ENCODE measurements at places on chromosomes 13 and 19.

- no peak for DNase-seq
- no peaks in the 10 kb centered on the region for H3K27me3 ChIP-seq
- no peaks in the 10 kb centered on the region for H3K36me3 ChIP-seq
- no peak overlapping the region for H3K27ac ChIP-seq
Measured at GRCh38 chr19:52670046-52670445, 31.9 kb upstream of the ZNF83 start.

DNA sequence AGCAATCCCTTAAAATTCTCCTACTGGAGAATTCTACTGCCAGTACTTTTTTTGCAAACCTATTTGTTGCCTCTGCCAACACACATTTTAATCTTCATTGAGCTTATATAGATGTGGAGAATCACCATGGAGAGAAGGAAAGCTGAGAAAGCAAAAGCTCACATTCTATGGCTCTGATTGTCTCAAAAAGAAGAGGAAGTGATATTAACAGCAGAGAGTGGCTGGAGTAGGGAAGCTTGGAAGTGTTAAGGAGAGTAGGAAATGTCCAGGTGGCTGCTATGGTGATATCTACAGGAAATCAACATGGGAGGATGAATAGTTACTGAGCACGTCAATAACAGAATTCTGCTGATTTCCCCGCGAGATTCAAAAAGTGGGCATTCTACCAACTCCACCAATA, 78.8 kb upstream of the TDRD3 start:
- H3K27me3 ChIP-seq, result no peaks in the 10 kb centered on the region
- H3K36me3 ChIP-seq, result no peaks in the 10 kb centered on the region
- no peak overlapping the region for H3K4me3 ChIP-seq
- no peaks in the 10 kb centered on the region for H3K4me1 ChIP-seq

DNA sequence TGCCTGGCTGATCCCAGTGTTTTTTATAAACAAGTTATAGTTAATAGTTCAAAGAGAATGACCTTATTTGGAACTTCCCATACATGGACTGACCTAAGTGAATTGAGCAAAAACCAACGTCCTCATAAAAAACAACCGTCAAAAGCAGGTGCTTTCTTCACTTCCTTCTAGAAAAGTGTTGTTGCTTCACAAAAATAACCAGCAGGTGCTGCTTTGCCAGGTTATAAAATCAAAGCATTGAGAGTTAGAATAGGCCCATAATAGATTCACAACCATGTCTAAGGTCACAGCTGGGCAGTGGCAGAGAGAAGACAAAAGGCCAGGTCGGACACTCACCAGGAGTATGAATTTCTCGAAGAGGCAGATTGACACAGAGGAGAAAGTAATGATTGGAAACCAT, 9.5 kb downstream of the RUBCNL start:
- H3K4me1 ChIP-seq, result peaks cover 51% of the 10 kb centered on the region
- H3K27ac ChIP-seq, result peak overlapping the region; percentile 70
- H3K4me3 ChIP-seq, result no peak overlapping the region
- H3K27me3 ChIP-seq, result no peaks in the 10 kb centered on the region

- H3K27ac ChIP-seq, result peak overlapping the region; percentile 38
- no peaks in the 10 kb centered on the region for H3K27me3 ChIP-seq
- peaks cover 55% of the 10 kb centered on the region for H3K4me1 ChIP-seq
Measured at GRCh38 chr13:113216254-113217048, 7.0 kb downstream of the CUL4A start.

- peaks cover 9% of the 10 kb centered on the region for H3K4me1 ChIP-seq
- no peaks in the 10 kb centered on the region for H3K36me3 ChIP-seq
- no peak overlapping the region for H3K27ac ChIP-seq
- no peak overlapping the region for H3K4me3 ChIP-seq
Measured at GRCh38 chr13:42109957-42110356, 61.5 kb downstream of the DGKH start.

DNA sequence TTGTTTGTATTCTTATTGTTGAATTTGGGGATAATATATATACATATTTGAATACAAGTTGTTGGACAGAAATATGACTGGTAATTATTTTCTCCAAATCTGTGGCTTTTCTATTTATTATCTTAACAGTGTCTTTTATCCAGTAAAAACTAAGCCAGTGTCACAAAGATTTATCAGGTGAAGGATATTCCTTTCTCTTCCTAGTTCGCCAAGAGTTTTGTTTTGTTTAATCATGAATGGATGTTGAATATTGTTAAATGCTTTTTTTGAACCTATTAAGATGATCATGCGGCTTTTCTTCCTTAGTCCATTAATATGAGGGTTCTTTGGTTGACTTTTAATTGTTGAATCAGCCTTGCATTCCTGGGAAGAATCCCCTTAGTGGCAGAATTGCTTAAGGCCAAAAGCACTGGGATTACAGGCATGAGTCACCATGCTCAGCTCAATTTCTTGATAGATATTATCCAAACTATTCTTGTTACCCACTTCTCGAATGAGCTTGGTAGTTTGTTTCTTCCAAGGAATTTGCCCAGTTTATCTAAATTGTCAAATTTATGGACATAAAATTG, 53.3 kb downstream of the TEX26 start:
- H3K4me3 ChIP-seq, result no peak overlapping the region
- no peak overlapping the region for H3K27ac ChIP-seq
- H3K27me3 ChIP-seq, result no peaks in the 10 kb centered on the region
- H3K36me3 ChIP-seq, result no peaks in the 10 kb centered on the region

DNA sequence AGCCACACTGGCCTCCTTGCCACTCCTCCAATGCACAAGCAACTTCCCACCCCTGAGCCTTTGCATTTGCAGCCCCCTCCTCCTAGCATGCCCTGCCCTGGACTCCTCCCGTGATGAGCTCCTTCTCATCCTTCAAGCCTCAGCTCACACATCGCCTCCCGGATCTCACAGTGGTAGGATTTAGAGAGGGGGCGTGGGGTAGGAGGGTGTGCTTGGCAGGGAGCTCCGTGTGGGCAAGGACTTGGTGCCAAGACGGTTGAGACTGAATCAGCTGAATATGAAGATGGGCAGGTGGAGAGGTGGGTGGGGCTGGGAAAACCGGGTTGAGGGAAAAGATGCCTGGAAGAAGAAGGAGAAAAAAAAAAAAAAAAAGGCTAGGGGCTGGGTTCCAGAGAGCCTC, 48.4 kb upstream of the ZNRF4 start:
- no peak overlapping the region for H3K27ac ChIP-seq
- H3K4me1 ChIP-seq, result no peaks in the 10 kb centered on the region
- DNase-seq, result no peak
- H3K27me3 ChIP-seq, result peaks cover 32% of the 10 kb centered on the region

DNA sequence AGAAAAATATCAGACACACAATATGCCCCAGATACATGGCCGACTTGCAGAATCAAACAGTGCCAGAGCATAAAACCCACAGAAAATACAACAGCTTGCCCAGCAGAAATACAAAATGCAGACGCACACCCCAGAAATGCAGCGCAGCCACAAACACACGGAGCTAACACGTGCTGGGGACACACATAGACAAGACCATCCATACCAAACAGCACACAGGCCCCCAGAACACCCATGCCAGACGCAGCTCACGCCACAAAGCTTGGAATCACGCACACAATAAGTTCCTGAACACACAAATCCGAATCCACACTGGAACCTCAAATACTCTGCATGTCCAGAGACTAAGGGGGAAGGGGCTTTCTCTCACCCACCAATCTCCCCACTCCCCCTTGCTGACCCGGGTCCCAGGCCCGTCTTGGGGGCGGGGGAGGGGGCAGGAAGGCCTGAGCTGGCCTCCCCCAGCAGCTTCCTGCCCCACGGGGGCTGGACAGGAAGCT, 17.2 kb downstream of the CCDC97 start:
- H3K4me1 ChIP-seq, result peaks cover 91% of the 10 kb centered on the region
- H3K4me3 ChIP-seq, result peak overlapping the region; percentile 36
- DNase-seq, result no peak

DNA sequence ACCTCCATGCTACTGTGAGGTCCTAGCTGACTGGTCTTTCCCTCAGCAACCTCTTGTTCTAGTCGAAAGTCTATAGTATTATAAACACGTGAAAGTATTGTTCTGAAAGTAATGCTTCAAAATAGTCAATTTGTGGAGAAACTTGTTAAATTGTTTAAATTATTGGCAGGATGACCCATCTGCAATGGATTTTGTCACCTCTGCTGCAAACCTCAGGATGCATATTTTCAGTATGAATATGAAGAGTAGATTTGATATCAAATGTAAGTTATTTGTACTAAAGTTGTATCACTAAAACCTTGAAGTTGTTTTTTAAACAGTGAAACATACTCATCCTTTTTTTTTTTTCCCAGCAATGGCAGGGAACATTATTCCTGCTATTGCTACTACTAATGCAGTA, 25.9 kb downstream of the UBA2 start:
- no peak overlapping the region for H3K27ac ChIP-seq
- no peaks in the 10 kb centered on the region for H3K27me3 ChIP-seq
- peaks cover 6% of the 10 kb centered on the region for H3K36me3 ChIP-seq

GRCh38 chr13:100506600-100507422, 81.8 kb downstream of the GGACT start:
- no peak overlapping the region for H3K4me3 ChIP-seq
- H3K27me3 ChIP-seq, result no peaks in the 10 kb centered on the region
- H3K4me1 ChIP-seq, result peaks cover 3% of the 10 kb centered on the region
- DNase-seq, result no peak

- no peaks in the 10 kb centered on the region for H3K27me3 ChIP-seq
- DNase-seq, result peak; percentile 76
- no peak overlapping the region for H3K27ac ChIP-seq
- peaks cover 25% of the 10 kb centered on the region for H3K4me1 ChIP-seq
Measured at GRCh38 chr19:46753420-46754155, 7.3 kb upstream of the STRN4 start.

DNA sequence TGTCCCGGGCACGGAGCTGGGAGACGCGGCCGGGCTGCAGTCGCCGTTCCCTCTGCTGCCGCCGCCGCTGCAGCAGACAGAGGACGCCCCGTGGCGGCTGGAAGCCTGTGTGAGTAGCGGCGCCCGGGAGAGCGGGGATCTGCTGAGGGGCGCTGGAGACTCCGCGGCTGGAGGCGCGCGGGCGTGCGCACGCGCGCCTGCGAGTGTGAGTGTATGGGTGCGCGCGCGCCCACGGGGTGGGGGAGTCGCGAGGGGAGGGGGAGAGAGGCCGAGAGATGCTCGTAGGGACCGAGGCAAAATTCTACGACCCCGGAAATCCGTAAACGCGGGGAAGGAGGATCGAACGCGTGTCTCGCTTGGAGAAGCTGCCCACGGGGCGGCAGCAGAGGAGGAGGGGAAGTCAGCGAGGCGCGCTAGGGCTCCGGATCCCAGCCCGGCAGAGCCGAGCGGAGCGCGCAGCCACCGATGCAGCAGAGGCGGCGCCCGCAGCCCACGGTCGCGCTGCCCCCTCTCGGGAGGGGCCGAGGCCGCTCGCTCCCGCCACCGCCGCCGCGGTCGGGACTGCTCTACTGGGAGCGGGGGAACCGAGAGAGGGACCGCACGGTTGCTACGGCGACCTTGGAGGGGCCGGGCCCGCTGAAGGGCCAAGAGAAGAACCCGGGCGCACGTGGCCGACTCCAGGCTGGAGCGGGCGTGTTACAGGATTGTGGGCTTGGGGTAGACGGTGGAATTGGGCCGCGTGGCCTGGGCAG, at the start of gene ENOX1:
TSS of gene ENOX1 (minus strand) at position 207 of the 752 bp plus-strand sequence.
- H3K36me3 ChIP-seq, result no peaks in the 10 kb centered on the region
- H3K27me3 ChIP-seq, result peaks cover 15% of the 10 kb centered on the region
- peak within 1 kb of the TSS; percentile 48 for H3K27ac ChIP-seq

GRCh38 chr13:97853550-97853949, 99.9 kb upstream of the IPO5 start:
- H3K36me3 ChIP-seq, result no peaks in the 10 kb centered on the region
- H3K27me3 ChIP-seq, result no peaks in the 10 kb centered on the region
- H3K4me1 ChIP-seq, result no peaks in the 10 kb centered on the region
- no peak overlapping the region for H3K4me3 ChIP-seq

GRCh38 chr19:55590617-55591016, 8.7 kb downstream of the FIZ1 start:
- no peak overlapping the region for H3K4me3 ChIP-seq
- H3K27me3 ChIP-seq, result peaks cover 18% of the 10 kb centered on the region
- no peaks in the 10 kb centered on the region for H3K36me3 ChIP-seq
- DNase-seq, result no peak

DNA sequence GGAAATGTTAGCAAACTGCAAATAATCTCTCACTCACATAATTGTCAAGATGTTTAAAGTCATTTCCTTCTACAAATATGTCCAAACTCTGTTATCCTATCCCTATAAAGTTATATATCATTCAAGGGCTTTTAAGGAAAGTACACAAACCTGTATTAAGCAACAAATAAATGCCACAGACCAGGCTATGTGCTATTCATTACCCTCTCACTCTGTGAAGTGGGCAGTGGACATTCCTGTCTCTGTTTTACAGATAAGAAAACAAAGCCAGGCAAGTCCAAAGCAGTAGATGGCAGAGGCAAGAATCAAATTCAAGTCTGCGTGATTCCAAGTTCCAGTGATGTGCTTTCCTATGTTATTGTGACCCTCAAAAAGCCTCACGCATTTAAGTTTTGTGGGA, 140.6 kb downstream of the LHFPL6 start:
- DNase-seq, result peak; percentile 31
- no peak overlapping the region for H3K27ac ChIP-seq
- H3K36me3 ChIP-seq, result no peaks in the 10 kb centered on the region
- H3K4me3 ChIP-seq, result no peak overlapping the region
- no peaks in the 10 kb centered on the region for H3K27me3 ChIP-seq

DNA sequence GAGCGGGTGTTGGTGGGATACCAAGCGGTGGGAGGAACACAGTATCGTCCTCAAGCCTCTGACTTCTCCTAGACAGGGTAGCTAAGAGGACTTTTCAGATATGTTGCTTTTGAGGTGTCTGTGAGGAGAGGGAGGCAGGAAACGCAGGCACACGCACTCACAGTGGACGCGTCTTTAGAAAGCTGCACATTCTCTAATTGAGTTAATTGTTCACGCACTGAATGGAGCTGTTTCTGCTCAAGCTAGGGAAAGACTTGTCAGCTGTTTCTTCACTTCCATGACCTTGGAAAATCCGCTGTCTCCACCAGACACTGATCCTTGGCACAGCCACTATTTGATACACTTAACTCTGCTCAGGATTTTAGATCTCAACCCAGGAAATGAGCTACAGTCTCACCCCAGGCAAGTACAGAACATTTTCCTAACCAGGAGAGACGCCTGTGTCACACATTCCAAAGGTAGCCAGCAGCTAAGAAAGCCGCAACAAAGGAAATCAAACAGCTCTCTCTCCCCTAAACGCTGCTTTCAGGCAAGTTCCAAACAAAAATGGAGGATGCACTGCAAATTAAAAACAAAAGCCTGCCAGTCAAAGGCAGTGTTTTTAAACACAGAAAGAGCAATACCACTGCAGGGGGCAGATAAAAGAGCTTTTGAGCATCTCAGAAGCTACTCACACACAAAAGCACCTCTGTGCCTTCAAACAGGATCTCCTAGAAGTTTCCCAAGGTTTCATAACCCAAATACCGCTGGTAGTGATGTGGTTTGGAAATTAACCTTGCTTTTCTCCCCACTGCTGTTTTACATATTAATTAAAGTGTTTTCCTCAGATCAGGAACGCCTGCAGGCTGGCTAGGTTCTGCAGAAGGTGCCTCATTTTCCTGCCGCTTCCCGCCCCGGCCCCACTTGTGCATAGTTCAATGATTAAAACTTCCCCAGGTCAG, 57.3 kb downstream of the IRS2 start:
- no peak for DNase-seq
- no peak overlapping the region for H3K4me3 ChIP-seq
- H3K4me1 ChIP-seq, result peaks cover 5% of the 10 kb centered on the region
- no peaks in the 10 kb centered on the region for H3K36me3 ChIP-seq
- H3K27me3 ChIP-seq, result peaks cover 27% of the 10 kb centered on the region

- H3K36me3 ChIP-seq, result no peaks in the 10 kb centered on the region
- H3K4me3 ChIP-seq, result no peak overlapping the region
- no peaks in the 10 kb centered on the region for H3K4me1 ChIP-seq
- no peak for DNase-seq
- H3K27me3 ChIP-seq, result no peaks in the 10 kb centered on the region
Measured at GRCh38 chr13:35191883-35192282, 249.8 kb downstream of the NBEA start.

Measured in left lung (tissue), 14 donors.